ENCODE measurements at places on chromosomes 1 and 21. TPM values are rescaled to one million over a fixed set of nuclear protein-coding genes. Genes with fewer than 3 reads are reported as not detected.

TMEM200B gene
- total RNA-seq: 1.8 TPM

CRYBG2 gene
- total RNA-seq: not detected

HPCAL4 gene
- not detected for total RNA-seq

LCE1B gene
- not detected for total RNA-seq

Data from mammary microvascular endothelial cell (primary cell).